ENCODE measurements at places on chromosomes 4 and X.
A peak's percentile ranks its signal among the peaks of the same experiment; 100 is the strongest.

DNA sequence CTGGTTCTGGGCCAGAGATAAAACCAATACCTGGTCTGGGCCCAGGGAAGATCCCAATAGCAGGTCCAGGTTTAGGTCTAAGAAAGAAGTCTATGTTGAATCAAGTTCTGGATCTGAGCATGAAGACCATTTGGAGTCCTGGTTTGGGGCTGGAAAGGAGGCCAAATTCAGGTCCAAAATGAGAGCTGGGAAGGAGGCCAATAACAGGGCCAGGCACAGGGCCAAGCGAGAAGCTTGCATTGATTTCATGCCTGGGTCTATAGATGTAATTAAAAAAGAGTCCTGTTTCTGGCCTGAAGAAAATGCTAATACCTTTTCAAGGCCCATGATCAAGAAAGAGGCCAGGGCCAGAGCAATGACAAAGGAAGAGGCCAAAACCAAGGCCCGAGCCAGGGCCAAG, 3.4 kb downstream of the GPRASP1 start:
- DNase-seq = no peak

DNA sequence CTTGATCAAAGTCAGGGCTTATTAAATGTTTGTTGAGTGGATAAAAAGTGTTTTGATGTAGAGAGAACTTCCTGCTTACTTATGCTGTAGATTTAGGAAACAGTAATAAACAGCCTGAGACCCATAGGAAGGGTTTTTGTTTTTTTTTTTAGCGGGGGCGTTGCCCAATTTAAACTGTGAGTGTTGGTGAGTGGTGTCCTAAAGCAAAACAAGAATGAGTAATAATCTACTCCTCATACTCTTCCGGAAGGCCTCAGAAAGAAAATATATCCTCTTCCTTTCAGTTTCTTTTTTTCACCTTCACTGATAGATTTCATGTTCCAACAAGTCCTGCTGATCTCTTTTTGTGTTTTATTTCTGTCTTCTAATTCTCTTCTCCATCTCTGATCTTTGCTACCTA, 104.4 kb upstream of the SCML1 start:
- no peak for DNase-seq

DNA sequence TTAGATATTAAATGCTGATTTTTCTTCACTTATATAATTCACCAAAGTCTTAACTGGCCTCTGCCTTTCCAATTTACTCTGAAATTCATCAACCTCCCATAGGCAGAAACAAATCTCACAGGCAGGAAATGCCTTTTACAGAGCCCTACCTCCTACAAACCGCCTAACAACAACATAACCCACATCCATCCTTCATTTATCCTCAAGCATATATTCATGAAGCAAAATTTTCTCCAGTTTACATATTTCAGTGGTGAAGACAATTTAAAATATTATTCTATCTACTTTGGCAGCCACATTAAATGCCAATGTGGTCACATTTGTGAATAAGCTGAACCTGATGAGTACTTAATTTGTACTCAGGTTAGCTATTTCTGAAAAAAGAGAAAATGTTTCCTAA, 30.3 kb downstream of the SEPSECS start:
- DNase-seq = no peak

- no peak for DNase-seq
These were observed 5.9 kb downstream of the ADD1 start for GRCh38 chr4:2849267-2850152.

DNA sequence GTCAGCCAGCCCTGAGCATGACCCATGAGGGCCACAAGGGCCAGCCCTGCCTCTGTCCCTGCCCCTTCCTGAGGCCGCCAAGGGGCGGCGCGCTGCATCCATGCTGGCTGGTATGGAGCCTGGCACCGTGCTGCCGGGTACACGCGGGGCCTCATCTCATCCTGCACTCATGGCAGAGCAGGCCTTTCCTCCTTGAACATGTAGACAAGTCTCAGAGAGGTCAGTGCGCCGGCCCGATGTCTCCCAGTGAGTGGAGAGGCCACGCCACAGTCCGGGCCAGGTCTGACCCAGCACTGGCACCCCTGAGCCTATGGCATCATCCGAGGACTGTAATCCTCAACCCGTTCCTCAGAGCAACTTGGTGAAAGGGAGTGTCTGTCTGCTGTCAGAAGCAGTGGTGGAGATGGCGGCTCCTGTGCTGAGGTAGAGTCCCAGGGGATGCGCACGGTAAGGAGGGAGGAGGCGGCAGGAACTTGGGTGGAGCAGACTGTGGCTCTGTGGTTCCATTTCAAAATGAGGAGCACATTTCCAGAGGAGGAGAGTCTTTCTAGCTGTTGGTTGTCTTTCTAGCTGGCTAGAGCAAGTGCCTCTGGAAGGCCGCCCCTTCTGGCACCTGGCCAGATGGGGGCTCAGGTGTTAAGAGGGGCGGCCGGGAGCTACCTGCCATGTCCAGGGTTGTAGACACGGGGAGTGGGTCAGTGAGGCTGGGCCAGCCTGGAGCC, 32.8 kb downstream of the TRMT44 start:
- DNase-seq = no peak

GRCh38 chrX:131405497-131405896, 116.4 kb upstream of the IGSF1 start:
- no peak for DNase-seq

GRCh38 chr4:184816962-184817361, 8.8 kb downstream of the ACSL1 start:
- peak; percentile 50 for DNase-seq

DNA sequence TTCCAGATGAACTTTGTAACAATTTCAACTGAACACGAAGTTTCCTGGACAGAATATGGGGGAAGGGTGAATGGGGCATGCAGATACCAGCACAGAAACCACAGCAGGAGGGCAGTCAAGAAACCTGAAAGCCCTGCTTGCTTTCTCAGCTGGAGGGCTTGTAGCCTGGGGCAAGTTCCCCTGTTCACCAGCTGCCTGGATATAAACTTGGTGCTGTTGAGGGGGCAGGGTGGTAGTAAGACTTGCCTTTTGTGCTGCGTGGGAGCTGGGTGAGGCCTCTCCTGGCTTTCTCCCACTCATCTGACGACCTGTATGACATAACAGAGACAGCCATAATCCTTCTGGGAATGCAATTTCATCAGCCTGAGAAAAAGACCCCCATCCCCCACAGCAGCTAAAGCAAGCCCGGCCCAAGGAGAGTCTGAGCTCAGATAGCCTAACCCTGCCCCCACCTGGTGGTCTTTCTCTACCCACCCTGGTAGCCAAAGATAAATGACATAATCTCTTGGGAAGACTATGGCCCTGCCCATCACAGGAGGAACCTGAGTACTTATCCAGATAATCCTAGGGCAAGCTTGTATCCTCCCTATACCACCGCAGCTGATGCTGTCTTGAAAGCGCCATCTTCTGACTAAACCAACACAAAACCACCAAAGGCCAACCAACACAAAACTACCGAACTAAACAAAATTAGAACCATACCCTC, 234.3 kb downstream of the LAS1L start:
- peak; percentile 0 for DNase-seq

DNA sequence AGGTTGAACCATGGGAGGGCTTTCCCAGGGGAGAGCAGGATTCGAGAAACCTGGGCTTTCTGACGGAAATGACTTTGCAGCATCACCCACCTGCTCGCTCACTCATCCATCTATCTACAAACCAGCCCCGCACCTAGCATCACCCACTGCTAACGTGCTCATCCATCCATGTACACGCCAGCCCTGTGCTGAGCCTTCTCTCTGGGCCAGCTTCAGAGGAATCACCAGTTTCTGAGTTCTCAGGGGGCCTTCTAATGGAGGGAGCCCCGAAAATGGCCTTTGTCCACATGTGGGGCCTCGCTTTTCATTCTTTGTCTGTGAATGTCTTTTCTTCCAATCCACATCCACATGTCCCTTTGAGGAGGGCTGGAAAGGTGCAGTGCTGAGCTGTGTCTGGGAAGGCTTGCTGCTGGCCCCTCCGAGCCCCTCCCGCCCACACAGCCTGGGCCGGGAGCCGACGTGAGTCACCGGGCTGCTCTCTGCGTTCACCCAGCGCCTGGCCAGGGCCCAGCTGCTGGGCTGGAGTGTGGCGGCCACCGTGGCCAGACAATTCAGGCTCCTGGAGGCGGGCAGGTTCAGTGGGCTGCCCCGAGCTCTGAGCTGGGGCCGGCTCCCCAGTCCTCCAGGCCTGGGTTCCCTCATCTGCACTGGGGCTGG, 14.7 kb downstream of the SORCS2 start:
- DNase-seq = no peak

- no peak for DNase-seq
These were observed 496.9 kb upstream of the DIPK2B start for GRCh38 chrX:45697591-45697990.

GRCh38 chr4:87196927-87197326, 23.5 kb downstream of the KLHL8 start:
- DNase-seq = no peak

DNA sequence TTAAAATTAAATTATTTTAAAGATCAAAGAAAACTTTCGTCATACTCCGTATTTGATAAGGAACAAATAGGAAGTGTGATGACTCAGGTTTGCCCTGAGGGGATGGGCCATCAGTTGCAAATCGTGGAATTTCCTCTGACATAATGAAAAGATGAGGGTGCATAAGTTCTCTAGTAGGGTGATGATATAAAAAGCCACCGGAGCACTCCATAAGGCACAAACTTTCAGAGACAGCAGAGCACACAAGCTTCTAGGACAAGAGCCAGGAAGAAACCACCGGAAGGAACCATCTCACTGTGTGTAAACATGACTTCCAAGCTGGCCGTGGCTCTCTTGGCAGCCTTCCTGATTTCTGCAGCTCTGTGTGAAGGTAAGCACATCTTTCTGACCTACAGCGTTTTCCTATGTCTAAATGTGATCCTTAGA, at the start of gene CXCL8:
CXCL8 (plus strand) TSS at position 217 of the 426 bp plus-strand sequence; CDS start at position 307, 90 bp downstream.
- peak; percentile 2 for DNase-seq

GRCh38 chrX:21779095-21779494, 21.2 kb upstream of the SMPX start:
- DNase-seq = no peak

DNA sequence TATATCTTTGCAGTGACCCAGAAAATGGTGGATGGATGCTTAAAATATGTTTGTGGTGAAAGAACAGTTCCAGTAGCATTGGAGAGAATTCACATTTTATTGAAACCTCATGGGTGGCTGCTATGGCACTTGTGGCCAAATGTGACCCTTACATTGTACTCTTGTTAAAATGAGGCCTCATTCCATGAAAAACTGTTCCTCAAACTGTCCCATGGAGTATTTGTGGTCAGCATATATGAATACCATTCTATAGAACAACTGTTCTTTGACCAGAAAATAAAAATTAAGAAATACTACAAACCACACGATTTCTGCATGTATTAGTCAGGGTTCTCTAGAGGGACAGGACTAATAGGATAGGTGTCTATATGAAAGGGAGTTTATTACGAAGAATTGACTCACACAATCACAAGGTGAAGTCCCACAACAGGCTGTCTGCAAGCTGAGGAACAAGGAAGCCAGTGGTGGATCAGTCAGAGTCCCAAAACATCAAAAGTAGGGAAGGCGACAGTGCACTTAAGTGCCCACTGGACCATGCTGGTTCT, 35.1 kb downstream of the GEMIN8 start:
- DNase-seq = no peak

DNA sequence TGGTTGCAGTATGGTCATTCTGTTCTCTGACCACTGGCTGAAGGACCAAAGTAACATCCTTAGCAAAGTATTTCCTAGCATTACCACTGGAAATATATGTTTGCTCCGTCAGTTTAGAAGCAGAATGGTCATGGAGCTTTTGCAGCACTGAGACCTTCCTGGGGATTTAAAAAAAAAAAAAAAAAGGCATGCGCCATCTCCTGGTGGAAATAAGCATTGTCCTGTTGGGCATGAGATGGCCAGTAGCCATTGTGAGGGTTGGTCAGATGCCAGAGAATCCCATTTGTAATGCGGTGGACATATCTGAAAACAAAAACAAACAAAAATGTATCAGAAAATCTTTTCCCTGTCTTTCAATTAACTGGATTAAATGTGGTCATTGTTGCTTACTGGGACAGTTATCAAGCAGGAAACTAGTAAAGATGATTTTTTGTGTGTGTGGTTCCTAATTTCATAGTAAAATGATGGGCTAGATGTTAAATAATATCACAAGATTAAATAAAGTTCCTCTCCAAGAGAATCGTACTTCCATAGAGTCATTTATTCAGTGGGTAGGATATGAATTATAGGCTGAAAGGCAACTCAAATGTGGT, 139.6 kb downstream of the SOWAHB start:
- peak; percentile 14 for DNase-seq

DNA sequence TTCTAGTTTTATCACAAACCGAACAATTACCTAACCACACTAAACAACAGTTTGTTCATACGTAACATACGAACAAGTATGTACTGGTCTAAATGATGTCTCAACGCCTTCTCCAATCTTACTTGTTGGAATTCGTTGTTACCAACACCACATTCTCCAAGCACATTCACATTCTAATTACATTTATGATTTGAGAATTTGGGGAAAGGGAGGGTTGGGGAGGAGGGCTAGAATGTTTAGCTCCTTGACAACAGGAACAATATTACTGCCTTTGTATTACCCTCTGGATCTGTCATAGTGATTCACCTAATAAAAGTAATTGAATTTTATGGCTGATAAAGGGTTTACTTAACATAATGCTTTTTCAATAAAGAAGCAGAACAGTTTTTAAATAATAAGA, 24.4 kb downstream of the LCORL start:
- no peak for DNase-seq

DNA sequence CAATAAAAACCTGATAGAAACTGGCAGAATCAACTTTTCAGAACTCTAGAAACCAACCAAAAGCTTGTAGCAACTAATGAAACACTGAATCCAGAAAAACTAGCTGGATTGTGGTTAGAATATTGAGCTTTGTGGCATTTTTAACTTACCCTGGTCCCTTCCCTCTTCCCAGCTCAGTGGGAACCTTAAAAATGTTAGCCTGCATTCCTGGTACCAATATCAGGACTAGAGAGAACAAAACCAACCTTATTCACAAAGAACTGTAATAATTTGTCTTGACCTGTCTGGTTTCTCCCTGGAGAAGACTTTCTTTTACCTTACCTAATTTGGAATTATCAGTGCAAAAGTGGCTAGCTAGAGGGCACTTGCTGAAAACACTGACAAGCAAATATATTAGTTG, 21.2 kb downstream of the SH3D19 start:
- DNase-seq = no peak

DNA sequence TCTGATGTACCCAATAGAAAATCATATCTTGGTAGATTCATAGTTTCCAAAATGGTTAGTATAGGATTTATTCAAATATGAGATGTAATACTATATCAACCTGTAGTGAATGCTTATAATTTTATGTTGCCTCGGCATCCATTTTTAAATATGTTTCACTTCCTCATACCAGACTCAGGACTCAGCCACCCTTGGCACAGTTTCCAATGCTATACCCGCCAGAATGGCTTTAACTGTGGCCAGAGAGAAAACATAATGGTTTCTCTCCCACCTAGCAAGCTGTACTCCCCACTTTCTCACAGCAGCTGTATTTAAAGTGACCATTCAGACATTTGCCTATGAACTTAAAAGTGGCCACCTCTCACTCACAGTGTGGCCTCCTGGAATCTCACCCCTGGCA, 466.6 kb upstream of the PABPC4L start:
- DNase-seq = no peak

- DNase-seq = no peak
These were observed 1.0 kb downstream of the HMGB2 start for GRCh38 chr4:173332963-173333657.

Data from OCI-LY7 (cell line).